ENCODE measurements at places on chromosomes 16 and 17. TPM values are rescaled to one million over a fixed set of nuclear protein-coding genes. Genes with fewer than 3 reads are reported as not detected.

GRCh38 chr17:73553311-73553710 lies 90.9 kb downstream of the SDK2 start:
- H3K4me3 ChIP-seq = no peak overlapping the region
- DNase-seq = no peak
- H3K27ac ChIP-seq = no peak overlapping the region
- H3K4me1 ChIP-seq = peaks cover 22% of the 10 kb centered on the region
- no peaks in the 10 kb centered on the region for H3K36me3 ChIP-seq

KRTAP2-2 gene
- total RNA-seq = not detected

WNT9B gene
- total RNA-seq = not detected

DNA sequence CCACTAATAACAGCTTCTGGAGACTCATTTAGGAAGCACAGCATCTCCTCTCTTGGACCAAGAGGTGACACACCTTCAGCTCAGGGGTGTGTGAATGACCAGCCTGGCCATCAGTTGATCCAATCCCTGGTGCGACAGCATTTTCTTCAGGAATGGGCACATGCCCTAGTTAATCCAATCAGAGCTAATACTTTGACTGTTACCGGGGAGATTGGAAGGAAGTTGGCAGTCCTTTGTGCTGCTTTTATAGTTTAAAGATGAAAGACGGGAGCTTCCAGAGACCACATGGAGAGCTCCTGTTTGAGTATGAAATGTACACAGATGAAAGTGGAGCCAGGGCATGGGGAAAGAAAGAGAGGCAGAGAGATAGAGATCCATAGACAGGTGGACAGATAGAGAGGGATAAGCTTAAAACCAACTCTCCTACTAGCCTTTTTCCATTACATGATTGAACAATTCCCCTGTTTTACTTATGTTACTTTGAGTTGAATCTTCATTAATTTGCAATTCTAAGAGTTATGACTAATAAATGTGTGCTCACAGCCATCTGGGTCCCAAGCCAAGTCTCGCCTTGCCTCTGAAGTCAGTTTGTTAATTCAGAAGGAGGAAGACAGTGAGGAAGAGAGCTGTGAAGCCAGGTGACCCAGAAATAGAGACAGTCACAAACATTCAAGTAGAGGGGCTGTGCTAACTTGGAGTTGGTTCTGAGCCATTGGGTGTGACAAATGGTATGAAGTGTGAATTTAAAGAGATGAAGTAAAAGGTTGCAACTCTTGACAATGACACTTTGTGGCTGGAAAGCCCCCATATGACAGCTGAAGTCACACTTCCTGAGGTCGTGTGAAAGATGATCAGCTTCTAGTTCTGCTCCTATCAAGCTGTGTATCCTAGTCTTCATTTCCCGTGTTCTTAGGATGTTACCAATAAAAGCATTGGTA lies 120.0 kb upstream of the GOT2 start:
- no peak overlapping the region for H3K27ac ChIP-seq
- H3K27me3 ChIP-seq = no peaks in the 10 kb centered on the region
- H3K4me3 ChIP-seq = no peak overlapping the region
- peaks cover 33% of the 10 kb centered on the region for H3K4me1 ChIP-seq
- H3K36me3 ChIP-seq = no peaks in the 10 kb centered on the region
- DNase-seq = peak; percentile 20

DNA sequence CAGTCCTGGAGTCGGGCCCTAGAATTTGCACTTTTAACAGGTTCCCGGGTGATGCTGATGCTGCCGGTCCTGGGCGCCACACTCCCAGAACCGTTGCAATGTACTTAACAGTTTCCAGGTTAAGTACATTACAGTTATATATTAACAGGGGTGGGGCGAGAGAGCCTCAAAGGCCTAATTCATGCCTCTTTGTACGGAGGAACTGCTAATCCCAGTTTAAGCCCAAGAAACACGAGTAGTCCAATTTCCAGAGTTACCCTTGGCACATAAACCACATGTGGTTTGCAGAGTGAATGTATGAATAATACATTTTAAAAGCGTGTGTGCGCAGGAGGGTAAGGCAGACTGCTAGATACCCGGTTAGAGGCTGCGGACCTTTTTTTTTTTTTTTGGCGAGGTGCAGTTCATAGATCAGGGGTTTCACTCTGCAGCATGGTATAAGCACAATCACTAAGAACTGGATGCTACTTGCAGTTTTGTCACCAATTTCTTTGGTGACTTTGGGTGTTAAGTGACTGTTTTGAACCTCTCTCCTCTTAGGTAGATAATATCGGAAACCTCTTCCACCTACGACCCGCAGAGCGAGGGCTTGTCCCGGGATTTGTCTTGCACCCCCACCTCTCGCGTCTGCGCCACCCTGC lies 713 bp downstream of the COX11 start:
- H3K4me1 ChIP-seq = peaks cover 12% of the 10 kb centered on the region
- H3K4me3 ChIP-seq = peak overlapping the region; percentile 90
- peaks cover 14% of the 10 kb centered on the region for H3K36me3 ChIP-seq
- H3K27me3 ChIP-seq = no peaks in the 10 kb centered on the region

DNA sequence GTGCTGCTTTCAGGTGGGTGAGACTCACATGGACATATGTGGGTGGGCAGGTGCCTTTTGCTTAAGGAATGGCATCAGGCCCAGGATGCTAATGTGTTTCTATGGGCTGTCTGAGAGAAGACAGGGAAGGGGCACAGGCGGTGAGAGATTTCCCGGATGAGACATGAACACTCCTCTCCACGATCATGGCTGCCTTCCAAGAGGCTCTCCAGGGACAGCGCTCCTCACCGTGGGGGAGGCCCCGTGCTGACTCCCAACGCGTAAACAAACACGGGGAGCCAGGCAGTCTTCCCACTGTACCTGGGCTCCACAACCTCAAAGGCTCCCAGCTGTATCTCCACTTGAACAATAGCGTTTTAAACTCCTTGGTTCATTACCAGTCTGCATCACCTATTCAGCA lies 42.8 kb downstream of the CDK5R1 start:
- H3K4me1 ChIP-seq = no peaks in the 10 kb centered on the region
- no peak overlapping the region for H3K27ac ChIP-seq
- no peaks in the 10 kb centered on the region for H3K36me3 ChIP-seq
- DNase-seq = no peak

GRCh38 chr17:72466199-72466598 lies 345.4 kb downstream of the SOX9 start:
- peaks cover 28% of the 10 kb centered on the region for H3K4me1 ChIP-seq
- H3K27me3 ChIP-seq = no peaks in the 10 kb centered on the region
- H3K27ac ChIP-seq = no peak overlapping the region
- H3K36me3 ChIP-seq = no peaks in the 10 kb centered on the region
- no peak for DNase-seq

CTRB2 gene
- not detected for total RNA-seq

RSKR gene
- total RNA-seq = 26.5 TPM

DNA sequence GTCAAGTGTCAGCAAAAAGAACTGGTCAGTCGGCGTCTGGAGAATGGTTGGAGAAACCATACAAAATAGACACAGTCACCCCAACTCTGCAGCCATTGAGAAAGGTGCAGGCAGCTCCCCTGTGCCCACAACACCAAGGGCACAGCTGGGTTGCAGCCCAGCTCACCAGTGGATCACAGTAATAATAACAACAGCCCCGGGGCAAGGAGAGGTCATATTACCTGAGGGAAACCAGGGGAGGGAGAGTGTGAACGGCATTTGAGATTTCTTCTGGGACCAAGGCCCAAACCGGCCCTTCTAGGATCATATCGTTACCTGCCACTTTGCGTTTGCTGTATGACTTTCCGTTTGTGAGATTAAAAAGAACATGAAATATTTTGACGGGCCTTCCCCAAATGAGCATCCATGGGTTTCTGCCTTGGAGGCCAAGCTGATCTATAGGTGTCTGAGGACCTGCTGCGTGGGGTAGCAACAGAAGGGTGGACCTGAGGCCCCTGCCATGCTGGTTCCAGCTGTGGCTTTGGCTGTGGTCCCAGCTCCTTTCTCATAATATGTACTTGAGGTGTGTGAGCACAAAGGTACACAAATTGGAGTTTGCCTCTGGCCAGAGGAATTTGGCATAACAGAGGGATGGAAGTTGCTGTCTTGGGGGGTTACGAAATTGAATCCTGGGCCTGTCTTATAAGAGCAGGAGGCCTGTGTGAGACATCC lies 154.6 kb downstream of the CMIP start:
- H3K36me3 ChIP-seq = no peaks in the 10 kb centered on the region
- no peaks in the 10 kb centered on the region for H3K4me1 ChIP-seq
- H3K4me3 ChIP-seq = no peak overlapping the region
- DNase-seq = no peak
